ENCODE measurements at places on chromosomes 5 and 9.
A peak's percentile ranks its signal among the peaks of the same experiment; 100 is the strongest.

DNA sequence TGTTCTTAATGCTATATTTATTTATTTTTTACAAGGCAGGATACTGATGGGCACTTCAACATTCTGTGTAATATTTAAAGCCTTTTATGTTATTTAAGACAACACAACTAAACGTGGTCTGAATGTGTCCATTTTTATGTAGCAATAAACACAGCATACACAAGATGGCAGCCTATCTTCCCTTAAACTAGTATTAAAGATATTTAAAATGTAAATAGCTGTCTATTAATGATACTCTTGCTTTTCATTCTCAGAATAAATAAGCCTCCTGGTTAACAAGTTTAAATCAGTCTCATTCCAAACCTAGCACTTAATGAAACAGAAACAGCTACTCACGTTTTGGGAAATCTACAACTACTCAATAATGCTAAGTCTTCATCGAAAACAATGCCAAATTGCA, 315.7 kb downstream of the MCTP1 start:
- DNase-seq, result peak; percentile 53

- no peak for DNase-seq
Measured at GRCh38 chr5:117889596-117889995, 1098.8 kb downstream of the DTWD2 start.

GRCh38 chr9:108683245-108683644, 172.5 kb downstream of the ACTL7B start:
- DNase-seq, result no peak

DNA sequence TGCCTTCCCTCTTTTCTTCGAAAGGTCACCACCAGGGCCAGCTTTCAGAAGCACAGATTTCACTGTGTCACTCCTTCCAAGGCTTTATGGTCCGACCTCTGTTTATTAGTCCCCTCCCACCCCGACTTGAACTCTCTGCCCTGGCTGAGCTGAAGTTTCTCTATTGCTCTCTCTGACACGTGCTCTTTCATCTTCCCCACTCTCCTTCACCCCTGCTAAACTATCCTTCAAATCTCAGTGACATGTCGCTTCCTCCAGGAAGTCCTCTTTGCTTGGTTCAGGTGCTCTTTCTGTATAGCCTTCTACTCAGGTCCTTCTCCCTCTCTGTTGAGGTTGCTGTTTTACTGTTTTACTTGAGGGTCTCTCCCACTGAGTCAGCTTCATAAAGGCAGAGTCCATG, 64.4 kb downstream of the ARHGEF37 start:
- no peak for DNase-seq

GRCh38 chr9:120486347-120486746, 93.6 kb downstream of the CDK5RAP2 start:
- DNase-seq, result no peak

DNA sequence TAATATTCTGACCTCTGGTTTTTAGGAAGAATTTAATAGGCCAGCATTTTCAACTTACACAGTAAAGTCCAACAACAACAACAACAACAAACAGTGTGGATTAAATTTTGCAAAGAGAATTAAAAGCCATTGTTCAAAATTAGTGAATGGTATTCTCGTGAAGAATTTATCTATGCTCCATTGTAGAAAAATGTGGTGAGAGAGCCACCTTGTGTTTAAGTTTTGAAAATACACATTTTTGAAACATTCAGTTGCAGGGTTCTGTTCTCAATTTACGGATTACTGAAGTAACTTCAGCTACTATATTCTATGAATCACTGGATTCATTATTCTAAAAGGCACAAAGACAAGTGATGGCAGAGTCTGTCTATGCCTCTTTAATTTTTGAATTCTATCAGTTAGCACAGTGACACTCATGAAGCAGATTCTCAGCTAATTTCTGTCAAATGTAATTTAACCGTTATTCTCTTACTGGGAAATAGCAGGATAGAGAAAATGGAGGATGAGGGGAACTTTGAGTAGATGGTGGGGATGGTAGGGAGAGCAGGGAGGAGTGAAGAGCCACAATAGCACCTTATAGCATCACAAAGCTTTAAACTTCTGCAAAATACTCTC, 11.0 kb downstream of the CCDC152 start:
- DNase-seq, result peak; percentile 47

GRCh38 chr5:91690921-91691320, 307.8 kb upstream of the ARRDC3 start:
- DNase-seq, result no peak

- DNase-seq, result no peak
Measured at GRCh38 chr5:20028506-20028905, 40.5 kb upstream of the CDH18 start.

Data from suppressor macrophage (primary cell).